CD14-positive monocyte (primary cell): ENCODE measurements at places on chromosomes 2 and 18. TPM values are rescaled to one million over a fixed set of nuclear protein-coding genes. Genes with fewer than 3 reads are reported as not detected.

Gene HDHD2
- polyA plus RNA-seq, result 6.2 and 10.6 TPM in 2 replicates

Gene GKN1
- polyA plus RNA-seq, result not detected in 2 replicates

Gene CERKL
- polyA plus RNA-seq, result 16.3 TPM

- no peak for DNase-seq
These were observed 100.9 kb downstream of the DPP10 start for GRCh38 chr2:114543236-114543766.

GRCh38 chr2:37617119-37617892 lies 54.1 kb downstream of the CDC42EP3 start:
- DNase-seq, result peak; percentile 83

- no peak for DNase-seq
These were observed 1368.0 kb upstream of the ZEB2 start for GRCh38 chr2:145887915-145888314.

- DNase-seq, result no peak
These were observed 713.7 kb downstream of the DSC3 start for GRCh38 chr18:30328839-30329238.

DNA sequence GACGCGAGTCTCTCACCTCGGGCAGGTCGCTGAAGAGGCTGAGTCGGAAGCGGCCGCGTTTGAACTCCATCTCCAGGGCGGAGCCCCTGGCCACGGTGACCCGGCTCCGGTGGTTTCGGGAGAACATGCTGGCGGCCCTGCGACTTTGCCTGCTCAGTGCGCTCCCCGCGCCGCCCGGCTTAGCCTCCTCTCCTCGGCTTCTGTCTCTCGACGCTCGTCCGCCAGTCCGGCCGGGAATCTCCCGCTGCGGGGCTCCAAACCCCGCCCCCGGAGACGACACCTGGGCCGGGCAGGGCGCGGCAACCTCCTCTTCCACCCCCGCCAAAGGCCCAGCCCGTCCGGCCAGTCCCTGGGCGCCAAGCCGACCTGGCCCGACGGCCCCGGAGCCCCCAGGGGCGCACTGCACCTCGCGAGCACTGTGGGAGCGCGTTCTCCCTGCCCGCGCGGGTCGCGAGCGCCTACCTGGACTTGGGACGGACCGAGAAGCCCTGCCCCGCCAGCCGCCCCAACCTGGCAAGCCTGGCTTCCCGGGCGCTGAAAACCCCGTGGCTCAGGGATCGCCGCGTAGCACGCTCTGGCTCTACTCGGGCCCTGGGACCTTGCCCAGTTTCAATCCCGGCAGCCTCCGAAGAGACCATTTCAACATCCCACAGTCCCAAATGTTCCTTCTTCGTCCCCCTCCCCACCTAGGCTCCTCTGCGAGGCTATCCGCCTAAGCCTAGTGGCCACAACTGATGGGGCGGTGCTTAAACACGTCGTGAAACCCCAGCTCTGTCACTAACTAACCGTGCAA lies at the start of gene RTKN:
Gene RTKN, minus strand, starts transcription at position 248 of the 793 bp plus-strand sequence. Its CDS starts 121 bp downstream, at position 127.
- DNase-seq, result no peak

DNA sequence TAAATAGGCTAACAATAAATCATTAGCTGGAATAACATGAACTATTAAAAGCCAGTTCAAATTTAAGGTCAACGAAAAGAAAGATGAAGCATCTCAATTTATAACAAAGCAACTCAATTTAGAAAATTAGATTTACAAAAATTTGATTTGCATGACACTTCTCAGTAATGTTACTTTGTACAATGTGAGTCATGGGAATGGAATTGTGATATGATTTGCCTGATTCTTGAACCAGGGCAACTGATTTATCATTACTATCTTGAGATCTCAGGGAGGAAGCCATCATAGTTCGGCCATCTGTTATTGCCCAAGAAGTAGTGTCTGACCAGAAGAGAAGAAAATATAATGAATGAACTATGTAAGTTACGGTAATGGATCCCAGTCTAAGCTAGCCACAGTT lies 193.1 kb downstream of the RIT2 start:
- DNase-seq, result no peak

GRCh38 chr2:147989809-147990403 lies 30.6 kb downstream of the ORC4 start:
- peak; percentile 3 for DNase-seq

DNA sequence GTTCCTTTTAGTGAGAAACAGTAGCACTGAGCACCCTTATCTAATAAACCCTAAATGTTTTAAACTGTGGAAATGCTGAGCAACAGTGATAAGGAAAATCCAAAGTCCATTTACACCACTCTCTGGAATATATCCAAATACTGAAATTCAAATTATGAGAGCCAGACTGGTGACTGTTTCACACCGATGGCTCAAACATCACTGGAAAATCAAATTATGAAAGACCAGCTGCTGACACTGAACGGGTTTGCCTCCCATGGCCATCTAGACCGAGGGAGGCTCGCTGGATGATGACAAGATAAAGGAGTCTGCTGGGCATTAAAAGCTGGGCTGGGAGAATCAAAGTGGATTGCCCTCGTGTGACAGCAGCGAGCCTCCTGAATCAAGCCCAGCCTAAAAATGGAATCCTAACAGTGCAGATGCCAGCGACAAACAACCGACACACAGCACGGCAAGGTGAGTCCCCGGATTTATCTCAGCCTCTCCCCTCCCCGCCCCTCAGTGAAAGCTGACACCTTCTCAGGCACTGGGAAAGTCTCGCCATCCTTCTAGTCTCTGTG lies 30.3 kb downstream of the SERPINE2 start:
- no peak for DNase-seq

DNA sequence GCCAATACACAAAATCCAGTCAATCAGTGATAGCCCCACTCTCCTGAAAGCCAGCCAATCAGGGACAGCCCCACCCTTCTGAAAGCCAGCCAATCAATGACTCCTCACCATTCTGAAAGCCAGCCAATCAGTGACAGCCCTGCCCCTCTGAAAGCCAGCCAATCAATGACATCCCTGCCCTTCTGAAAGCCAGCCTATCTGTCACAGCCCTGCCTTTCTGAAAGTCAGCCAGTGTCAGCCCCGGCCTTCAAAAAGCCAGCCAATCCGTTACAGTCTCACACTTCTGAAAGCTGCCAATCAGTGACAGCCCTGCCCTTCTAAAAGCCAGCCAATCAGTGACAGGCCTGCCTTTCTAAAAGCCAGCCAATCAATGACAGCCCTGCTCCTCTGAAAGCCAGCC lies 95.9 kb upstream of the HDAC4 start:
- no peak for DNase-seq

GRCh38 chr2:105090091-105090490 lies 52.2 kb downstream of the MRPS9 start:
- no peak for DNase-seq

DNA sequence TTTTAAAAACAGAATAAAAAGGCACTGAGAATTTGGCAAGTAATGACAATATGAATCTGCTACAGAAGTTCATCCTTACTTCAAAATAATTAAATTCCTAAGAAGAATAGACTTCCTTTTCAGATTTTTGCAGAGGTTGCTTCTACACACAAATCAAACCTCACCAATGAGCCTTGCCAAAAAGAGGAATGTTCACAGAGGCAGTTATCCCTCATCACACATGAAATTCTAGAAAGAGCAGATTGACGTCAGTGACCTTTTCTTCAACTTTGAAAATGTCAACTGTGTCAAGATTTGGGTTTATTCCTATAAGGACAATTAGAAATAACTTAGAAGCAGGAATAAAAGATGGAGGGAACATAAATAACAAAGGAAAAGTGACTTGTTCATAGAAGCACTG lies 64.6 kb downstream of the MBD2 start:
- no peak for DNase-seq
